Fibroblast of the aortic adventitia (primary cell): ENCODE measurements at places on chromosomes 16 and 17. TPM values are rescaled to one million over a fixed set of nuclear protein-coding genes. Genes with fewer than 3 reads are reported as not detected.

EVPLL gene
- not detected in 2 replicates for total RNA-seq

TBX4 gene
- 0.16 TPM in 1 of 2 replicates, not detected in the other for total RNA-seq

ZG16B gene
- 0.27 and 1.4 TPM in 2 replicates for total RNA-seq

PLXDC1 gene
- 3.1 and 3.3 TPM in 2 replicates for total RNA-seq

COPRS gene
- 97.1 and 202 TPM in 2 replicates for total RNA-seq

NFE2L1 gene
- 103 and 413 TPM in 2 replicates for total RNA-seq

SPATA22 gene
- not detected in 2 replicates for total RNA-seq

ABCA3 gene
- 1.8 and 2.4 TPM in 2 replicates for total RNA-seq
